ENCODE measurements at places on chromosomes 7 and 10. TPM values are rescaled to one million over a fixed set of nuclear protein-coding genes. Genes with fewer than 3 reads are reported as not detected.

XRCC2 gene
- 4.6 TPM for total RNA-seq

DNA sequence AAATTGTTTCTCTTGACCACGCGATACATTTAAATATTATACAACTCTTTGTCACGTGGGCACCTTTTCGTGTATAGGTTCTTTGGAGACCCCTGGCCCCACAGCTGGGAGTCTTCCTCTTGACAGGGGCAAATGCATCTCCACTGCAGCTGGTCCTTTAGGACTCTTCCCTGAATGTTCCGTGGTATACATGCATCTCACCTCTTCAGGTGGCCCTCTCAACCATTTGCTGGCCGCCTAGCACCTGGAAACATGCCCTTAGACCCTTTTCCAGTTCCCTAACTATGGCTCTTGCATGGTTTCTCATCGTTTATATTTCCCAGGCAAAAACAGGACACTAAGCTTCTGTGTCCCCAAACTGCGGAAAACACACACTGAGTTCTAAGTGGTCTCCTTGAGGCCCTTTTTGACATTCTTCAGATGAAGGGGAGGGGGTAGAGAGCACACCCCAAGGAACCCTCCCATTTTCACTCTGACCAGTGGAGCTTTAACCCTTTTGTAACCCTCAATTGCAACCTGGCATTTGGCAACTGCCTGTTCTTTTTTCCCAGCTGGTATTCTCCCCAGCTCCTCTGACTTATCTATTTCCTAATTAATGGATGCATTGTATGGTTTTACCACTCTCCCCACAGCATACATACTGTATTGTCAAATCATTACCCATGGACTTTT lies 20.6 kb downstream of the HNRNPA2B1 start:
- DNase-seq: no peak

GRCh38 chr7:92847305-92847704 lies 10.9 kb upstream of the CDK6 start:
- no peak for DNase-seq

DNA sequence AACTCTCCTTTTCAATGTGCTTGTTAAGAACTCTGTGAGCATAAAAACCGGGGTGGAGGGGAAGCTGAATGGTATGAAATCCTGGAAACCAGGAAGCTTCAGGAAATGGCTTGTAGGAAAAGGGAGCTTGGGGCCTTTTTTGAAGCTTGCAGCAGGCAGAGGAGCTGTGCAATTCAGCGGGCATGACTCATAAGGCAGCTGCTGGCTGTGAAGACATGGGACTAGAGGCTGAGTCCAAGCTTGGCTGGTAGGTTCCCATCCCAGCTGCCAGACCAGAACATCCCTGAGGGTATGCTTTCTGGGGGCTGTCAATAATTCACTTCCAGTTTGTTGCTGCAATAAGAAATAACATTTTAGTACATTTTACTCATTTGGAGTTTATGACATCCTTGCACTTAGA lies 36.8 kb upstream of the CDC14C start:
- DNase-seq: no peak

- DNase-seq: no peak
Measured at GRCh38 chr10:30445711-30446110, 11.7 kb downstream of the MAP3K8 start.

DNA sequence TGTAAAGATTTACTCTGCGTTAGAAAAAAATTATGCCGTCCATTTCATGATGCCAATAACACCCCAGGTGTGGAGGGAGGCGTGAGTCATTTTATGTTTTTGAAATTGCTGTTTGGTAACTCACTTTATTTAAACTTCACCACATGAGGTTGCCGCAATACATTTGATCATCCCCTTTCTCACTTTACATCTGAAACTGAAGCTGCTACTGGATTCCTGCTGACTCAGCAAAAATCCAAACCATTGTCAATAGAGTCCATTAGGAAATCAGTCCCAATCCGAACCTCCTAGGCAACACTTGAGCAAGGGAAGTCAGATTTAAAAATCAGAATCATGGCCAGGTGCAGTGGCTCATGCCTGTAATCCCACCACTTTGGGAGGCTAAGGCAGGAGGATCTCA lies 136.6 kb upstream of the SVIL start:
- no peak for DNase-seq

DNA sequence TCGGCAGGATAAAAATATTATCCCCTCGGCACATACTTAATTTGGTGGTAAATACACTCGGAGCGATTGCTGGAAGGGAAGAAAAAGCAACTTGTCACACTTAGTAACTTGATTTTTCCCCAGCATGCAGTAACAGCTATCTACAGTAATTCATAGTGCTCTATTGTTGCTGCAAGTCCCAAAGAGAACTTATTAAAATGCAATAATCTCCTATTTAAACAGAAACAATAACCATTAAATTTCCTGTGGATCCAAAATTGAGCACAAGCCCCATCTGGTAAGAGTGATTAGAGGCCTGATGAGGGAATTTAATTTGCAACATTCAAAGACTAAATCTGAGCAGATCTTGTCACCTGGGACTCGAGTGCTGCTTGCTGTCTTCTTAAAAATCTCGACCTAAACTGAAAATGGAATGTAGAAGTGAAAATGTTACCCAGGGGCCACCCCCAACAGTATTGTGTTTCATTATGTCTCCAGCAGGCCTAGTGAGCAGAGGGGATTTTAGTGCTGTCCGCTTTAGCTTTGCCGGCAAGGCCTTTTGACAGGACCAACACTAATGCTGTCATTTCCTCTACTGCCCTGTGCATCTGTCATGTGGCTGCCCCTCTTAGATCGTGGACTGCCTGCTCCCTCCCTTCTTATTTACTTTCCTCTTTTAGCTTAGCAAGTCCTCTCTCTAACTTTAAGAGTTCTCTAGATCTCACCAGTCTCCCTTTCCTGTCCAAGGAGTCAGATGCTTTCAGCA lies 639.7 kb downstream of the AUTS2 start:
- DNase-seq: no peak

DNA sequence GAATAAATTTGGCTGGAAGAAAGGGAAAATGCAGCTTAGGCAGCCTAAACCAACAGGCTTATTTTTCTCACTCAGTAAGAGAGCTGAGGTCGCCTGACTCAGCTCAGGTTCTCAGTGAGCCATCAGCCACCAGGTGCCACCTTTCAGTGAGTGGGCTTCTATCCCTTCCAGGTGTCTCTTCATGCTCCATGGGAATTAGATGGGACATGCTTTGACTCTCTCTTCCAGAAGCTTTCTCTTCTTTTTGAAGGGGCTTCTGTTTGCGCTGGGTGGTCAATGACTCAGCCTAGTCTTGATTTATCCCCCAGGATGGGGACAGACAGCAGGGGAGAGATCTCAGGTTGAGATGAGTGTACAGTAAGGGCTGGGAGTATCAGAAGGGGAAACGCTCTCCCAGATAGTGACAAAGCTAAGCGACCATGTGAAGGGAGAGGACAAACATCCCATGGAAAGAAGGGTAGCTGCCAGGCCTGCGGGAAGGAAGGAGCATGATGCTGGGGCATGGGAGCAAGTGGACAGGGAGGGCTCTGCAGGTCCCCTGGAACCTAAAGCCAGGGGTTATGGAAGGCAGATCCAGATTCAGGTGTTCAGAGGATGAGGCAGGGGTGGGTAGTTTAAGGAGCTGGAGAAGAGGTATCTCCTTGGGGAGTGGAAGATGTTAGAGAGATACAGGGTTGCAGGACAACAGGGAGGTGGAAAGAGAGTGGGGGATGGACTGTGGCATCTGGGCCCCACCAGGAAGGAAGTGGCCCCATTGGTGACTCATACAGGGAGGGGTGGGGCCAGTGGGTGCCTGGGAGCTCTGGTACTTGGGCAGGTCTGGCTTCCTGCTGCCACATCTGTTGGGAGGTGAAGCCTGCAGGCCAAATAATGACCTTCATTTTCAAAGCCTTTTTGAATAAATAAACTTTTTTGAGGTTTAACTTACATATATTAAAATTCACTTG lies 32.5 kb downstream of the OGDH start:
- no peak for DNase-seq

GRCh38 chr7:80464211-80464610 lies 47.7 kb downstream of the GNAT3 start:
- no peak for DNase-seq

- no peak for DNase-seq
Measured at GRCh38 chr7:19972876-19973275, 199.5 kb upstream of the TMEM196 start.

Measured in glomerular endothelial cell (primary cell).